ENCODE measurements at places on chromosomes 1 and 21.

DNA sequence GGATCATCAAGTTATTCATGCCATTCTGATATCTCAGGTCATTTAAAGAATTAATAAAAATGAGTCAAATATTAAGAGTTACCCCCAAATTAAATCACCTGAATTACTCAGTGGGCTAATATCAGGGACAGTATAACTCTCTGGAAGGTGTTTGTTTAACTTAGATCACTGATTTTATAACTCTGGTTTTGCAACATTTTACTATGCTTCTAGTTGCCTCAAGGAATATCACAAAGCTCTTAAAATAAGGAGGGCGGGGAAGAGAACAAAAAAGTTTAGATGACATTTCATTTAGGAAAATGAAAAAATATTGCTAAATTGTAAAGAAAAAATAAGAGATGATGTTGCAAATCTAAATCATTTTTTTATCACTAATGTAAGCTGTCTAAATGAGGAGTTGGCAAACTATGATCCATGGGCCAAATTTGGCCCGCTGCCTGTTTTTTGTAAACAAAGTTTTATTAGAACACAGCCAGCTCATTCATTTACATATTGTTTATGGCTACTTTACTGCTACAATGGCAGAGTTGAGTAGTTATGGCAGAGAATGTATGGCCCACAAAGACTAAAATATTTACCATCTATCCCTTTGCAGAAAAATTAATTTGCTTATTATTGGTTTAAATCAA, 31.9 kb upstream of the SLC19A2 start:
- no peak overlapping the region for H3K4me3 ChIP-seq
- H3K27me3 ChIP-seq, result peaks cover 4% of the 10 kb centered on the region
- no peaks in the 10 kb centered on the region for H3K4me1 ChIP-seq
- no peak for DNase-seq
- no peak overlapping the region for H3K27ac ChIP-seq

GRCh38 chr1:64073705-64074104, 129.7 kb upstream of the UBE2U start:
- H3K36me3 ChIP-seq, result no peaks in the 10 kb centered on the region
- H3K4me3 ChIP-seq, result no peak overlapping the region
- H3K27ac ChIP-seq, result no peak overlapping the region
- no peak for DNase-seq
- H3K27me3 ChIP-seq, result peaks cover 23% of the 10 kb centered on the region
- no peaks in the 10 kb centered on the region for H3K4me1 ChIP-seq

DNA sequence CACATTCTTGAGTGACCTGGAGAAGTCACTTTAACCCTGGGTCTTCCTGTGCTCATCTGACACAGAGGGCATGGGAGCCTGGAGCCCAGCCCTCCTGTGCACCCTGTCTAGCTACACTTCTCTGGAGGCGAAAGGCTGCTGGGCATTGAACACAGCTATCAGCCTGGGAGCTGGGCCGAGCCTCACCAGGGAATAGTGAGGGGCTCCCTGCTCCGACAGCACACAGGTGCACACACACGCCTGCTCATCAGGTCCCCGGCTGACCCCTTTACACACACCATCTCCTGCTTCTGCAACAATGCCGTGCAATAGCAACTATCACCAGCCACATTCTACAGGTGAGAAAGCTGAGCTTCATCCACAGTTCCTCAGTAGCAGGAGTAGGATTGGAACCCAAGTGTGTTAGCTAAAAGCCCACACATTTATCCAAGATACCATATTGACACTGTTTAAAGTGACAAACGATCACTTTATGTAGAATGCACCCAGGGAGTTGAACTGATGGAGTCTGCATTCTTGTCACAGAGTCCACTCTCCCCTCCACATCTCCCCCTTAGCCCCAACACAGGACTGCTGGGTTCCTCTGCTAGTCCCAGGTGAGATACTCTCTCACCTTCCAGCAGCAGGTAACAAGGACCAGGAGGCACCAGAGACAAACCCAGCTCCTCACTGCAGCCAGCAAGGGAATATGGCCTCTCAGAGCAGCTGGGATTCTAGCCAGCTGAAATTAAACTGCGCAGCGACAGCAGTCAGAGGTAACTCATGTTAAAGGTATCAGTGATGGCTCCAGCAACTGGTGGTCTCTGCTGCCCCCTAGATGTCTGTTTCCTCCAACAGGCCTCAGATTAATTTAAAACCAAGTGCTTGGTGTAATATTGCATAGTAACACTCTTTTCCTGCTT, 18.3 kb upstream of the CAPN8 start:
- peaks cover 32% of the 10 kb centered on the region for H3K27me3 ChIP-seq
- H3K4me3 ChIP-seq, result no peak overlapping the region
- H3K36me3 ChIP-seq, result no peaks in the 10 kb centered on the region

DNA sequence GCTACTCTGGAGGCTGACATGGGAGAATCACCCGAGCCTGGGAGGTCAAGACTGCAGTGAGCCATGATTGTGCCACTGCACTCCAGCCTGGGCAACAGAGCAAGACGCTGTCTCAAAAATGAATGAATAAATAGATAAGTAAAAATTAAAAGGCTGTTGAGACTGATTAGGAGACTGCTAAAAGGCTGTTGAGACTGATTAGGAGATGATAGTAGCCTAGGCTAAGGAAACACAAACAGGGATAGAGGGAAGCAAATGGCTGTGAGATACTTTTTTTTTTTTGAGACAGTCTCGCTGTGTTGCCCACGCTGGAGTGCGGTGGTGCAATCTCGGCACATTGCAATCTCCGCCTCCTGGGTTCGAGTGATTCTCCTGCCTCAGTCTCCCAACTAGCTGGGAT, 28.4 kb downstream of the PRPF38A start:
- H3K4me3 ChIP-seq, result no peak overlapping the region
- H3K27me3 ChIP-seq, result no peaks in the 10 kb centered on the region
- H3K36me3 ChIP-seq, result peaks cover 56% of the 10 kb centered on the region
- no peak overlapping the region for H3K27ac ChIP-seq

DNA sequence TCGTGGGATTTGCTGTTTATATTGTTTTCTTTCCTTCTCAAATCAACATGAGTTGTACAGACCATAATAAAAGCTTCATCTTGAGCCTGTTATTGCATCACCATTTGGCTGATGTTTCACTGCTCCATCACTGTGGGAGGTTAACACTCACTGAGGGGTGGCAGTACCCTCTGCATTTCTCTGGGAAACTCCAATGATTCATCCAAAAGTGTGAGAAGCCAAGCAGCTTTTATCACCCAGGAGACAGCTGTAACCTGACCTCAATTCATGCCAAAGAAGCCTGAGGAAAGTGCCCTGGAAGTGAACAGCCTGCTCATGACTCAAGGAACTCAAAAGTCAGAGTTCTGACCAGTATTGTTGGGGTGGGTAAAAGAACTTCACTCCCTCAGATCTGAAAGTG, 84.1 kb downstream of the GPR88 start:
- no peak overlapping the region for H3K27ac ChIP-seq
- no peaks in the 10 kb centered on the region for H3K4me1 ChIP-seq
- no peak overlapping the region for H3K4me3 ChIP-seq

GRCh38 chr21:29098156-29098555, 24.7 kb upstream of the CCT8 start:
- no peak overlapping the region for H3K4me3 ChIP-seq
- no peak overlapping the region for H3K27ac ChIP-seq
- no peaks in the 10 kb centered on the region for H3K4me1 ChIP-seq
- H3K27me3 ChIP-seq, result no peaks in the 10 kb centered on the region

DNA sequence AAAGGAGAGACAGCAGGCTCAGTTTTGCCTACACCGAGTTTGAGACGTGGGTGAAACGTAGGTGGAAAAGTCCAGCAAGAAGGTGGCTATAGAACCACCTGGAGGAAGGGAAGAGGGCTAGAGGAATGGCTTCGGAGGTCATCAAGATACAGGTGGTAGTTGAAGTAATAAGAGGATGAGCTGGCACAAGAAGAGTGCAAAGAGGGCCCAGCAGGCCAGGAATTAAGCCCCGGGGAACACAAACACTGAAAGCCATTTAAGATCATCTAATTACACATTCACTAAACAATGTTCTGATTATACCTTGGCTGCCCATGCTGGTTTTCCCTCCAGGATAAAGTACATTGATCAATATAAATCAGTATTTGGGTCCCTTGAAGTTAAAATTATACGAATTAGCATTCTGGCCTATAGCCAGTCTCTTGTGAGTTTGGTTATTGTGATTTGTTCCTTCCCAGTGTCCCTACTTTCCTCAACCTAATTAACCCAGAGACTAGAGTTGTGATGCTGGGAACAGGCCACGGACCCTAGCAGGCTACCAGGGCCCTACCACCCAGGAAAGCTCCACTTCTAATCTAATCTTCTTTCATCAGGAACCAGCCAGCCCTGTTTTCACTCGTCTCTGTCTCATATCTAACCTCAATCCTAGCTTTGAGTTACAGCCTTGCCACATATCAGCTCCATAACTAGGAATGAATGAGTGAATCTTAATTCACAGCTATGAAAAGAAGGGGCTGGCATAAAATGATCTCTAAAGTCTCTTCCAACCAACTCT, 26.4 kb upstream of the PPP1R15B start:
- H3K4me3 ChIP-seq, result no peak overlapping the region
- peaks cover 38% of the 10 kb centered on the region for H3K36me3 ChIP-seq
- no peaks in the 10 kb centered on the region for H3K4me1 ChIP-seq
- H3K27ac ChIP-seq, result peak overlapping the region; percentile 74
- DNase-seq, result no peak
- H3K27me3 ChIP-seq, result no peaks in the 10 kb centered on the region

GRCh38 chr1:40860706-40861223, 1.4 kb downstream of the CITED4 start:
- peaks cover 8% of the 10 kb centered on the region for H3K27me3 ChIP-seq
- H3K36me3 ChIP-seq, result peaks cover 5% of the 10 kb centered on the region
- no peak for DNase-seq
- H3K4me1 ChIP-seq, result peaks cover 11% of the 10 kb centered on the region
- peak overlapping the region; percentile 85 for H3K4me3 ChIP-seq

DNA sequence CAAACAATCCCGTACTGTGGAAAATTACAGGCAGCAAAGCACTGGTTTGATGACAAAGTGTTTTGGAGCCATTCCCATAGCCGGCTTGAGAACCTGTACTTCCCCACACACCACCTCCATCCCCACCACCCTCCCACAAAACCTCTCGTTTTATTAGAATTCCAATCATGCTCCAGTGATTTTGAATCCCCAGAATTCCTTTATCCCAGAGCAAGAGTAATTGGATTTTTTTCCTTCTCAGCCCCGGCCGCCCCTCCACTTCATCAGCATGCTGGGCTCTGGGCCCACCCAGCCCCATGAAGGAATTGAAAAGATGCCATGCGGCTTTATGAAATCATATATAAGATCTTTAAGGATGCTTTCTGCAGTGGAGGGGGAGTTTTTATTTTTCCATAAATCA, 136.6 kb downstream of the OMA1 start:
- H3K27ac ChIP-seq, result no peak overlapping the region
- H3K4me3 ChIP-seq, result no peak overlapping the region

DNA sequence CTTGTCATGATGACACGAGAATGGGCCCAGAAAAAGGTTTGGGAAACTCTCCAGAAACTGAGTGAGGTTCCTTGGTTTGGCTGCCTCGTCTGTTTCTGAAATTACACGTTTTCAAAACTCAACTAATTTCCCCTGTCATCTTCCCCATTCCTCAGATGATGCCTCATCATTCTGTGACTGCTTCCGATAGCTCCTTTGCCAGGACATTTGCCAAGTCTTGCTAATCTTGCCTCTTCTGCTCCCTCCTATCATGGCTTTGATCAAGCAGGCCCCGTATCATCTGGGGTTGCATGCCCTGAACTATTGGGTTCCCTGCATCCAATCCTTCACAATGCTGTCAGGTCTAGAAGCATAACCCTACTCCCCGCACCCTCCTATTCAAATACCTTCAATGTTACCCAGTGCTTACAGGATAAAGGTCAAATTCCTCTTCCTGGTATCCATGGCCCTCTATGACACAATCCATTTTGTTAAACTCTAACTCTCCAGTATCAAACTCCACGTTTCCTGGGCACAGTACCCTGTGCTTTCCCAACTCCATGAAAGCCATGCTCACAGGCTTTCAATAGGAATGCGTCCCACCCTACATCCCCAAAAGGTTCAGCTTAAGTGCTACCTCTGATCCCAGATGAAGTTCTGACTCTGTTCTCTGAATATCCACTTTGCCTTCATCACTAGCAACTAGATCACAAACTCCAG, 22.2 kb upstream of the TMEM200B start:
- H3K27ac ChIP-seq, result no peak overlapping the region
- DNase-seq, result no peak
- peaks cover 53% of the 10 kb centered on the region for H3K36me3 ChIP-seq
- H3K4me3 ChIP-seq, result no peak overlapping the region

DNA sequence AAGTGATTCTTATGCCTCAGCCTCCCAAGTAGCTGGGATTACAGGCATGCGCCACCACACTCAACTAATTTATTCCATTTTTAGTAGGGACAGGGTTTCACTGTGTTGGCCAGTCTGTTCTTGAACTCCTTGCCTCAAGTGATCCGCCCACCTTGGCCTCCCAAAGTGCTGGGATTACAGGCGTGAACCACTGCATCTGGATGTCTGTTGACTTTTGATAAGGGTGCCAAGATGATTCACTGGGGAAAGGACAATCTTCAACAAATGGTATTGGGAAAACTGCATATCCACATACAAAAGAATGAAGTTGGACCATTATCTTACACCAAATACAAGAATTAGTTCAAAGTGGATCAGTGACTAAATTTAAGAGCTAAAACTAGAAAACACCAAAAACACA, 19.8 kb downstream of the RO60 start:
- H3K4me3 ChIP-seq, result no peak overlapping the region
- H3K27ac ChIP-seq, result no peak overlapping the region
- H3K36me3 ChIP-seq, result peaks cover 62% of the 10 kb centered on the region
- DNase-seq, result no peak
- peaks cover 6% of the 10 kb centered on the region for H3K4me1 ChIP-seq
- no peaks in the 10 kb centered on the region for H3K27me3 ChIP-seq

DNA sequence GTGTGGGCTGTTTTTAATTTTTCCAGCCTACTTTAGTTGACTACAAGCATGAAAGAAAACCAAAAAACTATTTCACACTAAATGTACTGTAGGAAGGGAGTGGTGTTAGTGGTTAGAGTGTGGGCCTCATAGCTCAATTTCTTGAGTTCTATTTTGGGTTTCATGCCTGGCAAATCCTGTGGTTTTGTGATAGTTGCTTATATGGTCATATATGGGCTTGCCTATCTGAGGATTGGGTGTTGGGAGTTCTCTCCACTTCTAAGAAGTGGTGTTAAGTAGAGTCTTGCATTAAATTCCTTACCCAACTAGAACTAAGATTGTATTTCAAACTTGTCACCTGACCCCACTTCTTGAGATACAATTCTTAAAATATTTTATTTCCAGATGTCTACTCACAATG, 37.8 kb upstream of the COL11A1 start:
- DNase-seq, result no peak
- H3K4me1 ChIP-seq, result no peaks in the 10 kb centered on the region
- H3K4me3 ChIP-seq, result no peak overlapping the region
- H3K27me3 ChIP-seq, result no peaks in the 10 kb centered on the region

Data from effector memory CD8-positive, alpha-beta T cell (primary cell).